Amniotic stem cell (primary cell): ENCODE measurements at places on chromosomes 12 and 14.

GRCh38 chr12:107355004-107355565 is 261.7 kb upstream of the CRY1 start:
- DNase-seq, result no peak

DNA sequence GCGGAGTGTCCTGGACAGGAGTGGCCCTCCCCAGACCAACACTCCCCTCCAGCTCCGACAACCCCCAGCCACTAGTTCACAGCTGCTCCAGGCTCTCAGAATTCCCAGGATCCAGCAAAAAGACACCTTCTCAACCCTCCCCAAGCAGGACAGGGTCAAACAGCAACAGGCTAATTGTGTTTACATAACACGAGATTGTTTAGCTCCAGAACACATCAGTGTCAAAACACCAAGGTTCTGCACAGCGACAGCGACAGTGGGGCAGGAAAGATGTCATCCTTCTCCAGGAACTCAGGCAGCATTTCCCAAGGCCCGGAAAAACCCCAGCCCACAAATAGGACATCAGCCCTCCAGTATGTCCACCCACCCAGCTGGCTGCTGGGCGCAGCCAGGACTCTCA is 16.5 kb downstream of the ITPK1 start:
- no peak for DNase-seq

GRCh38 chr12:102513272-102513671 is 32.9 kb upstream of the IGF1 start:
- no peak for DNase-seq

DNA sequence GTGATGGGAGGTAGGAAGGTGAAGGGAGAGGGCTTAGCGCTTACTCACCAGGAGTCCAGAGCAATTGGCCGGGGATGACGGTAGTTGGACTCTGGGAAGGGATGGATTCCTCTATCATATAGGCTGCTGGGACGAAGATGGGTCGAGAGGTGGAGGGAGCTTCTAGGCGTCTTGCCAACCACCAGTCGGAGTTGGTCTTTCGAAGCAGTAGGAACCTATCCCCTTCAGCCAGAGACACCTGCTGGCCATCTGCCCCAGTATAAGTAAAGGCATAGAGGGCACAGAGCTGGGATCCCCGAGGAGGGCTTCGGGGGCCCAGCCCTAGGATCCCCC is 657 bp downstream of the ARHGAP9 start:
- no peak for DNase-seq

GRCh38 chr14:41549821-41550607 is 56.7 kb upstream of the LRFN5 start:
- no peak for DNase-seq

- DNase-seq, result no peak
Observed at GRCh38 chr12:123449856-123450255, 8.1 kb upstream of the SNRNP35 start.

GRCh38 chr12:98388126-98388525 is 127.3 kb upstream of the TMPO start:
- DNase-seq, result no peak

DNA sequence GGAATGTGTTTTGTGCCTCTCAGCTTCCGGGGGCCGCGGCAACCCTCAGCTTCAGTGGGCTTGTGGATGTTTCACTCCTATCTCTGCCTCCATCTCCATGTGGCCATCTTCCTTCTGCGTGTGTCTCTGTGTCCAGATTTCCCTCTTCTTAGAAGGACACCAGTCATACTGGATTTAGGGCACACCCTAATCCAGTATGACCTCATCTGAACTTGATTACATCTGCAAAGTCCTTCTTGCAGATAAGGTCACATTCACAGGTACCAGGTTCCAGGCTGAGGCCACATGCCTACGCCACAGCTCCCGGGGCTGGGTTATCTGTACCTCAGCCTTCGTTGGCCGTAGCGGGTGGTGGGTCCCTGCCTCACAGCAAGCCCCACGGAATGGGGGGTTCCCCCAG is 68.9 kb downstream of the ZNF664 start:
- no peak for DNase-seq

GRCh38 chr14:104660597-104660996 is 28.8 kb upstream of the INF2 start:
- DNase-seq, result no peak

- no peak for DNase-seq
Observed at GRCh38 chr14:68274725-68275124, 455.1 kb downstream of the RAD51B start.

GRCh38 chr14:43471595-43471994 is 1035.5 kb downstream of the FSCB start:
- no peak for DNase-seq

DNA sequence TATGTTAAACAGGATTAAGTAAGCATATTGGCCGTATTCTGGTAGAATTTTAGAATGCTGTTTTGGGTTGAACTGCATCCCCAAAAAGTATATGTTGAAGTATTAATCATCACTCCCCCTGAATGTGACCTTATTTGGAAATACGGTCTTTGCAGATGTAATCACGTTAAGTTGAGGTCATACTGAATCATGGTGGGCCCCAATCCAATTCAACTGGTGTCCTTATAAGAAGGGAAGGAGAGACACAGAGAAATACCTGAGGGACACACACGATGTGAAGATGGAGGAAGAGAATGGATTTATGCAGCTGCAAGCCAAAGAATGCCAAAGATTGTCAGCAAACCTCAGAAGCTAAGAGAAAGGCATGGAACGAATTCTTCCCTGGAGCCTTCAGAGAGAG is 268.6 kb downstream of the ITPR2 start:
- DNase-seq, result no peak

GRCh38 chr14:39097159-39097558 is 5.9 kb downstream of the SEC23A start:
- DNase-seq, result no peak

DNA sequence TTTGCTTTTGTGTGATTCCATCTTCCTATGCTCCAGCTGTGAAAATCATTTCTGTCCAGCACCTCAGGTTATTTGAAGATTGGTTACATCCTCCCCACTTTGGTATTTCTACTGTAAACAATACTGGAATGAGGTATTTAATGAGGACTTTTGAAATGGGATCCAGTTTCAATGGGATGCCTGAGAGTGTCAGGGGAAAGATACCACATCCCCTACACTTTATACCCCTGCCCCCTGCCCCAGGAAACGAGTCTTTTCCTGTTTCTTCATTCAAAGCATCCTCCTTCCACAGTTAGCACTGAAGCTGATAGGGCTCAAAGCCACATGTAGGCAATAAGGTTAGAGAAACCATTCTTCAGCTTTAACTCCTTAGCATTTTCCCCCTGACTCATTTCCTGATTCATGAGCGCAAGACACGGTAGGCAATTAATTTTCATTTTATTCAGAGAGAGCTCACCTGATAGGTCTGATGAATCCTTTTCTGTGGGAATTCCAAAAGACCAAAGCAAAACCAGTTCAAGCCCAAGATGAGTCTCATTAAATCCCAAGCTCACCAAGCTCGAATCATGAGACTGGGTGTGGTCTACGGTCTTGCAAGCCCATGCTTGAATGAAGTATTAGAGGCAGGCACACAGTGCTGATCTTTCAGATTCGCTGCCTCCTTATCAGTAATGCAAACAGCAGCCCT is 143.6 kb upstream of the CRY1 start:
- DNase-seq, result no peak

GRCh38 chr12:69595689-69596088 is 10.4 kb downstream of the CCT2 start:
- DNase-seq, result no peak

GRCh38 chr12:11743423-11744409 is 94.2 kb downstream of the ETV6 start:
- no peak for DNase-seq

DNA sequence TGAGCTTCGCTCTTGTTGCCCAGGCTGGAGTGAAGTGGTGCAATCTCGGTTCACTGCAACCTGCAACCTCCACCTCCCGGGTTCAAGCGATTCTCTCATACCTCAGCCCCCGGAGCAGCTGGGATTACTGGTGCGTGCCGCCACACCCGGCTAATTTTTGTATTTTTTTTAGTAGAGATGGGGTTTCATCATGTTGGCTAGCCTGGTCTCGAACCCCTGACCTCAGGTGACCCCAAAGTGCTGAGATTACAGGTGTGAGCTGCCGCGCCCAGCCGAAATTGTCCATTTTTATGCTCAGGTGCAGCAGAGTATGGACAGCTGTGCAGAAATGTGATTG is 19.2 kb upstream of the CYP46A1 start:
- no peak for DNase-seq

GRCh38 chr12:32158525-32158924 is 51.9 kb downstream of the BICD1 start:
- no peak for DNase-seq

DNA sequence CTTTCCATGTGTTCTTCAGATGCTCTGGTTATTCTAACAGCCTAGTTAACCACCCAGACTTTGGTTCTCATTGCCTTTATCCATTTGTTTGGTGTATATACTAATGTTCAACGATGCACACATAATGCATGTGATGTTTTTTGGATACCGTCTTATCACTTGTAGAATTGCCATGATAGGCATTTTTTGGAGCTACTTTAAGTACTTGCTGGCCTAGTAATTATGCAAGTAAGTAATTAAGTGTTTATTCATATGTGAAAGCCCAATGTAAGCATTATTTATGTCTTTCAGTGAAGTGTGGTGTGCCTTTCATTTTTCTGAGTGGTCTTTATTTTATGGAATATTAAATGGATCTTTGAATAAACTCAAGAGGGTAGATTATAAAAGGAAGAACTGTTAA is 14.2 kb downstream of the RAP1B start:
- no peak for DNase-seq

DNA sequence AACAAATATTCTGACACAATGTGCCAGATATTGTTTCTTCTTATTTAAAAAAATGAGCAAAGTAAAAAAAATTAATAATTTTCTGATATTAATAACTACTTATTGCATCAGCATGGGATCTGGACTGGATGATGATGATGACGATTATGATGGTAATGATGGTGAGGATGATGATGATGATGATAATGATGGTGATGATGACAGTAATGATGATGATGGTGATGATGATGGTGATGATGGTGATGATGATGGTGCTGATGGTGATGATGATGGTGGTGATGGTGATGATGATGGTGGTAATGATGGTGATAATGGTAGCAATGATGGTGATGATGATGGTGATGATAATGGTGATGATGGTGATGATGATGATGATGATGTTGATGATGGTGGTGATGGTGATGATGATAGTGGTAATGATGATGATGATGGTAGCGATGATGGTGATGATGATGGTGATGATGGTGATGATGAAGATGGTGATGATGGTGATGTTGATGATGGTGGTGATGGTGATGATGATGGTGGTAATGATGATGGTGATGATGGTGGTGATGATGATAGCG is 94.0 kb downstream of the SRRM4 start:
- DNase-seq, result no peak

- DNase-seq, result no peak
Observed at GRCh38 chr14:35861204-35861868, 35.2 kb downstream of the BRMS1L start.

GRCh38 chr14:98334186-98334585 is 937.8 kb downstream of the BCL11B start:
- DNase-seq, result no peak

GRCh38 chr12:96029826-96030225 is 5.6 kb downstream of the LTA4H start:
- no peak for DNase-seq

GRCh38 chr12:50164963-50165362 is 2.2 kb downstream of the CERS5 start:
- DNase-seq, result no peak

DNA sequence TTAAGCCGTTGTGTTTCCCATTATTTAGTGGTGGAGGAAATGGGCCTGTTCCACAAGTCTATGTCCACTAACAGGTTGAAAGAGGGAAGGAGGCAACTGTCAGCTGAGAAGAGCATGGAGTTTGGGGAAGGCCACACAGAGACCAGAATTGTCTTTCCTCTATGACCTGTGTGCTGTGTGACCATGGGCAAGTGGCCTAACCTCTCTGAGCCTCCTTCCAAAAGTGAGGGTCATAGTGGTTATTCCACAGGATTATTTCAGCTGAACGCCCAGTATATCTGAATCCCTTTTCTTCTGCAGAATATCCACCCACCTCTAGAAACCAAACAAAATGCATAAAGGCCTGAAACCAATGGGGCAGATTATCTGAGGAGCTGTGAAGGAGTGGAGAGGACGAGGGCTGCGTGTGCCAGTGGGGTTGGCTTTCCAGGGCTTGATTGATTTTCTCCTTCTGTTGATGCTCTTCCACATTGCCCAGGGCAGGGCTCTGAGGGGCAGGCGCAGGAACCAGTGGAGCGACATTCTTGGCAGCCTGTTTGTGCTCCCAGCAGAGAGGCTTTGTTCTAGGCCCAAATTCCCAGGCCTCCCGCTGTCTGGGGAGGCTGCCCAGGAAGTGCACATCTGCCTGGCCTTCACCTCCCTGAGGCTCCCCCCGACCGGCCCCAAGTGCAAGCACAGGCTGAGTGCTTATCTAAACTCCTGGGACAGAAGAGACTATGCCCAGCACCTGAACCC is 452.7 kb downstream of the BCL11B start:
- DNase-seq, result no peak

- peak; percentile 87 for DNase-seq
Observed at GRCh38 chr12:65649126-65649525, 175.2 kb upstream of the HMGA2 start.

- DNase-seq, result no peak
Observed at GRCh38 chr14:69315301-69315700, 55.3 kb downstream of the GALNT16 start.

- no peak for DNase-seq
Observed at GRCh38 chr12:12718853-12719252, 1.7 kb downstream of the CDKN1B start.

- DNase-seq, result peak; percentile 63
Observed at GRCh38 chr12:7108003-7108795, 815 bp downstream of the C1RL start.

GRCh38 chr12:23621900-23622299 is 327.6 kb downstream of the SOX5 start:
- DNase-seq, result no peak

GRCh38 chr12:50739611-50740010 is 24.3 kb upstream of the ATF1 start:
- DNase-seq, result no peak

- DNase-seq, result no peak
Observed at GRCh38 chr12:75805320-75805719, 226.3 kb downstream of the PHLDA1 start.

- DNase-seq, result no peak
Observed at GRCh38 chr12:14984036-14984435, 11.2 kb downstream of the PDE6H start.

DNA sequence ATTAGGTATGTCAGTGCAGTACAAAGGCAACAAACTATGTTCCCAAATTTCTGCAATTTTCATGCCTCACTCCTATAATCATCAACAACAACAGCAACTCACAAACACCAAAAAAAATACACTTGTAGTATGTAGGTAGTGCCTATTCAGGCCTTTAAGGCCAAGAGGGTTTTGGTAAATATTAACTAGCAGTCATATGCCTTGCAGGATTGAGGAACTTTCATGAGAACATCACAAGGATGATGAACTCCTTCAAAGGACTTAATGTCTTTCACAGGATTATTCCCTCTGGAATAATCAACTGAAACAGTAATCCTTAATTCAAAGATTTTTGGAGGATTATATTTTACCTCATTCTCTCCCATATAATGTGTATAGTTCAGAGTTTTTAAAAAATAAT is 293.8 kb downstream of the NOVA1 start:
- DNase-seq, result no peak
